ENCODE measurements at places on chromosomes 1 and 21.

GRCh38 chr1:33624991-33625870 lies 152.8 kb downstream of the ZSCAN20 start:
- DNase-seq: no peak

DNA sequence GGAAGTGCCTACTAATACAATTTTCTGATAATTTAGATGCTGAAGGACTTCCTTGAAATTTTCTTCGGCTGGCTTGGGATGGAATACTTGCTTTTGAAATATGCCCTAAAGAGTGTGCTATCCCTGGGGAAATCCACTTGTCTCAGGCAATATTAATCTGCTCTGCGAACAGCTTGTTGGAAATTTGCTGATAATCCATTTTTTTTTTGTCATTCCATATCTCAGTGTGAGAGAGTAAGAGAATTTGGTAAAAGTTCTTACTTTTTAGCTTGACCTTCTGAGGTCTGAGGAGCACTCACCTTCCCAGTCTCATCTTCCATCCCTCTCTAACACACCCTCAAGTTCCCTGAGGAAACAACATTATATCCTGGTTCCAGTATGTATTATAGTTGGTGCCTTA lies 36.8 kb downstream of the DNAJC6 start:
- DNase-seq: no peak

GRCh38 chr1:238753252-238753651 lies 633.1 kb upstream of the CHRM3 start:
- DNase-seq: no peak

- DNase-seq: no peak
Observed at GRCh38 chr1:248625971-248626370, 8.9 kb downstream of the OR2T11 start.

- DNase-seq: no peak
Observed at GRCh38 chr1:73626326-73626725, 571.6 kb downstream of the LRRIQ3 start.

DNA sequence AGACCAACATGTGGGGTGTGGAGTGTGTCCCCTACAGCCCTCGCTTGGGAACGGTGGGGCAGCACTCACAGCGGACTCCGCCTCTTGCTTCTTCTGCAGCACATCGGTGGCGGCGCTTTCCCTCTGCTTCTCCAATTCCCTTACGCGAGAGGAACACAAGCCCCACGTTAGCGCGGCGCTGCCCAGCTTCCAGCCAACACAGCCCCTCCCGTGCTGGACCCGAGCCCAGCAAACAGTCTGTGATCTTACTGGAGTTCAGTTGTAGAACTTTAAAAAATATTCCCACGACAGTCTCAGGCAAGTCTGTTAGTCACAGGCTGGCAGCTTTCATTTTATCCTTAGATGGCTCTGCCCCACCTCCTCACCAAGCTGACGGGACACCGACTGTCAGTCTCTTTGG lies 13.6 kb downstream of the THAP3 start:
- no peak for DNase-seq

GRCh38 chr1:167561753-167562152 lies 8.2 kb upstream of the CREG1 start:
- no peak for DNase-seq

DNA sequence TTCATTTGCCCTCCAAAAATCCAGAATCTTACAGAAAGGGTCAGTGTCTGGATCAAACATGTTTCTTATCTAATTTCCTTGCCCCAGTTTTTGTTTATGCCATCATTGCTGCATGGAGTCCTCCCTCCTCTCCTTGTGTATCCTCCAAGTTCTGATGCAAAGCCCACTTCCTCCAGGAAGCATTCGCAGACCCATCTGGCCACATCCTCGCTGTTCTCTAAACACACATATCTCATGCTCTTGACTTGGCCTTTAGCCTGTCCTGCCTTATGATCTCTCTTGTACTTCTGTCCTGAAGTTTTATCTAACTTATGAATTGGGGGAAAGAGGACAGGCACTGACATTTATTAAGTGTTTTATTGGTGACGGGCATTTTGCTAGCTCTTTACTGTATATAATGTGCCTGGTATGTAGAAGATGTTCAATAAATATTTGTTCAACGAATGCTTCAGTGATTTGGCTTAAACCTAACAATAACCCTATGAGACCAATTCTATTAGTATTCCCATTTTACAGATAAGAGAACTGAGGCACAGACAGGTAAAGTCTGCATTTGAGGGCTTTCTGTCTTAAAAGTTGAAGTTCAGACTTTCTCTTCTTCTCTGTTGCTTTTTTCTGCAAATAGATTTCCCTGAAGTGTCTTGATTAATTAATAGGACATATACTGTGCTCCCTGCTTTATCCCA lies 19.2 kb upstream of the ID3 start:
- DNase-seq: no peak

GRCh38 chr1:19074902-19075721 lies 118.6 kb upstream of the IFFO2 start:
- DNase-seq: no peak

- DNase-seq: no peak
Observed at GRCh38 chr21:40208206-40208947, 341.1 kb downstream of the PCP4 start.

DNA sequence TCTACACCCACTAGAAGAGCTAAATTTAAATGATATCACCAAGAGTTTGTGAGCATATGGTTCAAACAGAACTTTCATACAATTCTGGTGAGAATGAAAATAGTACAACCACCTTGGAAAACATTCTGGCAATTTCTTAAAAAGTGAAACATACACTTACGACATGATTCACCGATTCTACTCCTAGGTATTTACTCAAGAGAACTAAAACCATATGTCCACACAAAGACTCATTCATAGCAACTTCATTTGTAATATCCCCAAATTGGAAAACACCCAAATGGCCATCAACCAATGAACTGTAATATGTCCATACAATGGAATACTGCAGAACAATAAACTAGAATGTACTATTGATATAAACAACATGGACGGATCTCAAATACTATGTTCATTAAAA lies 51.2 kb upstream of the ADAM30 start:
- DNase-seq: no peak

GRCh38 chr1:36322786-36323635 lies 434 bp downstream of the EVA1B start:
- peak; percentile 83 for DNase-seq

- DNase-seq: no peak
Observed at GRCh38 chr1:226964068-226964425, 24.0 kb downstream of the COQ8A start.

GRCh38 chr1:55388960-55389359 lies 173.8 kb upstream of the USP24 start:
- no peak for DNase-seq

GRCh38 chr1:39485046-39485803 lies 6.2 kb upstream of the BMP8A start:
- no peak for DNase-seq

- no peak for DNase-seq
Observed at GRCh38 chr1:85678193-85678592, 30.0 kb downstream of the ZNHIT6 start.

DNA sequence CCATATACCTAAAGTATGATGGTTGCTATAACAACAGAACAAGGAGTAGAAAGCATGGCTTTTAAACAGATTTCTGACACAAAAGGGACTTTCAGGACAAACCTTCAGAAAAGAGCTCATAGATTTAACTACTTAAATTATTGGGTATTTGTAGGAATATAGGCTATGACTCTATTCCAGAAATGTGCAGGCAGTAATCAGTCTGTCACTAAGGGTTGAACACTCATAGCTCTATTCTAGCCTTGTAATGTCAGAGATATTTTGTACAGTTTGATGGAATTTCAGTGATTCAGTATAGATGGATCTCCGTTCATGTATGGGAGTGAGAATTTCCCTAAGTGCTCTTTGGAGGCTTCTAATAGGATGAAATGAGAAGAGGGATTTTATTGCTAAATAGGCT lies 82.8 kb downstream of the EXTL2 start:
- DNase-seq: no peak

DNA sequence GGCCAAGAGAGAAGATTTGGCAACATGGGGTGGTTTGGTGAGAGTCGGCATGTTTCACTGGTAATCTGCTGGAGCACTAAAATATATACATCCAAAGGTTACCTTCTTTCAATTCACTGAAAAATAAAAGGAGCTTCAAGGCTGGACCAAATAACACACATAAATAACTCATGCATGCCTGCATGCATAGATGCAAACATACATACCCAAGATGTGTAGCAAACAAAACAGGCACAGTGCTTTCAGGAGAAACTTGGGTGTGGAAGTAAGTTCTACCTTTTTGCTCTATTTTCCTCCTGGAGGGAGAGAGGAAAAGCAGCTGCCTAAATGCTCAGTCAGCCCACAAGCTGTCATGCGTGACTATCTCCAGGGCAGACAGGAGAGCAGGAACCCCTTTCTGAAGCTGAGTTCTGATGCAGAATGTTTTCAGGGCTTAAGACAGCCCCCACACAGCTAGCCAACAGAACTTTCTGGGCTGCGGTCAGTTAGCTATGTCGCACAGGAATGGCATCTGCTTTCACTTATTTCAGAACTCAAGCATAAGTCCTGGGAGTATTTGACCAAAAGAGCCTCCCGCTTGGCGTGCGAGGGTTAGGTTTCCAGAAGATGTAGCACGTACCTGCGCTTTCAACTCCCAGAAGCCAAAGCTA lies 166.2 kb downstream of the TOMM20 start:
- DNase-seq: peak; percentile 68

DNA sequence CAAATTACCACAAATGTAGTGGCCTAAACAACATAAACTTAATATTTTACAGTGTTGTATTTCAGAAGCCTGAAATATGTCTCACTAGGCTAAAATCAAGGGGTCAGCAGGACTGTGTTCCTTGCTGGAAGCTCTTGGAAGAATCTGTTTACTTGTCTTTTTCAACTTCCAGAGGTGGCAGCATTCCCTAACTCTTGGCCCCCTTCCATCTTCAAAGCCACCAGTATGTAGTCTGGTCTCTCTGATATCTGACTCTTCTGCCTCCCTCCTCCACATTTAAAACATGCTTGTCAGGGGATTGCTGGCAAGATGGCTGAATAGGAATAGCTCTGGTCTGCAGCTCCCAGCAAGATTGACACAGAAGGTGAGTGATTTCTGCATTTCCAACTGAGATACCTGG lies 567.5 kb downstream of the PLA2G4A start:
- DNase-seq: no peak

DNA sequence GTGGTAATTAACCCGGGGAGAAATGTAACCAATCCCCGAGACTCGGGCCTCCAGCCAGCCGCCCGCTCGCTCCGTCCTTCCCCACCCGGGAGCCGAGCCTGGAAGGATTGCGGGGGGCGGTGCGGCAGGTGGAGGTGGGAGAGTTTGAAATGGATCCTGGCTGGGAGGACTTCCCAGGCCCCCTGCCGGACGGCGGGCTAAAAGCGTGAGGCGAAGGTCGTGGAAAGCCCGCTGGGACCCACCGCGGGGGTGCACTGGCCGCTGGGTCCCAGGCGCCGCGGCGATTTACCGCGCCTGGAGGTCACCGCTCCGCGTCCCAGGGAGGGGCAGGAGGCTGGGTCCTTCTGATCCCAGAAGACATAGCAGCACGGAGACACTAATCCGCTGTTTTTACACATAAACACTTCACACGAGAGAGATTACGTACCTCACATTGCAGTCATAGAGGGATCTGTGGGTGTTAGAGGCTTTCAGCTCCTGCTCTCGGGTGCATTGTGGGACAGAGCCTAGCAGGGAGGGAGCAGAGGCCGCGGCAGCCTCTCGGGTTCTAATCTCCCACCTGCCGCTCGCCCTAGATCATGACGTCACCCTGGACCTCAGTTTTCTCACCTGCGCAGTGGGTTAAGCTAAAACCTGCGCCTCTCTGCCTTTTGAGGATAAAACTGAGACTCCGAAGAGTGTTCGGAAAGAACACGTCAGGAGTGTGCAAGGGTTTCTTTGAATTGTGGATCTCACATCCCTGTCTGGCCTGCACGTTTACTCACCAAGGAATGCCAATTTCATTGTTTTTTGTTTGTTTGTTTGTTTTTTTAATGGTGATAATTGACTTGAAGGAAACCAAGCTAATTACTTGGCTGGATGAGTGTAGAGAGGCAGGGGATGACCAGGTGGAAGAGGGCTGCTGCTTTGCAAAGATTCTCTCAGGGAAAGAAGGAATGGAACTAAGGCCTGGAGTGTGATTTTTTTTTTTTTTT lies 17.1 kb upstream of the TMEM9 start:
- peak; percentile 80 for DNase-seq

GRCh38 chr21:36815284-36815683 lies 116.4 kb downstream of the SIM2 start:
- DNase-seq: no peak

DNA sequence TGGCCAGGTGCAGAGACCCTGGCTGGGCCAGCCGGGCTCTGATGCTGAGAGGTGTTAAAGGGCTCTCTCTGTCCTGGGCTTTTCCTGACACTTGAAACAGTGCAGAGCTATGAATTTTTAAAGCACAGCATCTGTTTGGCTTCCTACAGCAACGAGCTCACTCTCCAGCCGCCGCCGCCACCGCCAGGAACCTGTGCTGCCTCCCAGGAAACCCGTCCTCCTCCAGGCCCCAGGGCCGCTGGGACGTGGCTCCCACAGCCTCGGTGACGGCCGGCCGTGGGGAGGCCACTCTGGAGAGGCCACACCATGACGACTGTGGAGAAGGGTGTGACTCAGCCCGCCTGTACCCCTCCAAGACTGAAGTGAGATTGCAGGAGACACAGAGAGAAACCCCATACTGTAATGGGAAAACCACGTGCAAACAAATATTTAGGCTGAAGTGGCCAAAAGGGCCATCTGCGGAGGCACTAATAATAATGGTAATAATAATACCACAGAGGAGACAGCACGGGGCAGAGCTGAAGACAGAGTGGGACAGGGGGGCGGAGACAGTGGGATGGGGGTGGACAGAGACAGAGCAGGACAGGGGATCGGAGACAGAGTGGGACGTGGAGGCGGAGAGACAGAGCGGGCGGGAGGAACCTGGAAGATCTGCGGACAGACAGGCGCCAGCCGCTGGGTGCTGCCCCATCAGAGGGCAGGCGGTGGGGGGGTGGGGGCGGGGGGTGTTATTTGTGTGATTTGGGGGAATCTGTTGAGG lies 139.2 kb downstream of the CASZ1 start:
- no peak for DNase-seq

- DNase-seq: no peak
Observed at GRCh38 chr21:41886328-41886727, 7.2 kb upstream of the PRDM15 start.

GRCh38 chr1:11289064-11289463 lies 16.1 kb downstream of the UBIAD1 start:
- no peak for DNase-seq

DNA sequence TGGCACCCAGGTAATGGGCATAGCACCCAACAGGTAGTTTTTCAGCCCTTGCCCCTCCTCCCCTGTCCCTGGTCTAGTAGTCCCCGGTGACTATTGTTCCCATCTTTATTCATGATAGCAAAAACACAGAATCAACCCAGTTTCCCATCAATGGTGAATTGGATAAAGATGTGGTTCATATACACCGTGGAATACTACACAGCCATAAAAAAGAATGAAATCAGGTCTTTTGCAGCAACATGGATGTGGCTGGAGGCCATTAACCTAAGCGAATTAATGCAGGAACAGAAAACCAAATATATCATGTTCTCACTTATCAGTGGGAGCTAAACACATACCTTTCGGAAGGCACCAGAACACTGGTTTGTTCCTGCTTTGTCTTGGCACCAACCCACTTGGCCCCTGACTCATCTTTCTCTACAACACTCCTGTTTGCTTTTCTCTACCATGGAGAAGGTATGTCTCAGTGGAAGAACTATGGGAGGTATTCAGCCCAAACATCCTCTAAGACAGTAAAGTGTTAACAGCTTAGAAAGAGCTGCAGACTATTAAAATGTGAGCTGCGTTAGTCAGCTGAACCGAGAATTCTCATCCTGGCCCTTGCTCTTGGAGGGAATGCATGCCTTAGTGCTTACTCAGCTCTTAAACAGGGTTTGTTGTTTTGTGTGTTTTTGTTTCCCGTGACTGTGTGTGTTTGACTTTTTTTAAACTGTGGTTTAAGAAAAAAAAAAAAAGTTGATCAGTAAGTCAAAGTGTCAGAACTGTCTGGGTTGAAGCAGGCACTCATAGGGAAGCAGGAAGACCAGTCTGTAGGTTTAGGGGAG lies 203.0 kb downstream of the TOMM20 start:
- no peak for DNase-seq
